ENCODE measurements at places on chromosomes 5 and 9. TPM values are rescaled to one million over a fixed set of nuclear protein-coding genes. Genes with fewer than 3 reads are reported as not detected.

Gene AK1
- total RNA-seq = 62.3 TPM

Gene FAM169A
- total RNA-seq = 3.1 TPM

Gene GARNL3
- 1.6 TPM for total RNA-seq

Gene NUP188
- 87.8 TPM for total RNA-seq

Gene WDR5
- 41.0 TPM for total RNA-seq

DNA sequence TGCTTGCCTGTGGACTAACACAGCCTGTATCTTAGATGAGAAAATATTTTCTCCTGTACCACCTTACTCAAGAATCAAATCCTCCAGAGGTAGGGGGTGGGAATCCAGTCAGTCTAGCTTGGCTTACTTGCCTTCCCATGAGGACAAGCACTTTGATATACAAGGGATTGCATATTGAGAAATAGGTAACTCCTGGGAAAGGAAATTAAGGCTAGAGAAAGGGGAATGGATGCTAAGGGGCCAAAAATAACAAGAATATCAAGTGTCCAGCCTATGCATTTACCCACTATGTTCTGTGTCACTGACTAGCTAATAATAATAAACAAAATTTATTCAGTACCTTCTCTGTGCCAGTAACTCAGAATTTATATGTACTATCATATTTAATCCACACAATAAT lies 21.4 kb upstream of the SNX2 start:
- no peak for DNase-seq

GRCh38 chr5:116084287-116084691 lies 536 bp upstream of the COMMD10 start:
- DNase-seq = peak; percentile 41

- no peak for DNase-seq
These were observed 8.2 kb upstream of the SLC44A1 start for GRCh38 chr9:105236261-105236660.

- no peak for DNase-seq
These were observed 113.9 kb downstream of the WNK2 start for GRCh38 chr9:93297659-93298497.

- DNase-seq = no peak
These were observed 3.7 kb upstream of the NIPAL4 start for GRCh38 chr5:157456301-157456700.

- DNase-seq = peak; percentile 74
These were observed 103.8 kb downstream of the RPS23 start for GRCh38 chr5:82174128-82174918.

- DNase-seq = no peak
These were observed 31.3 kb downstream of the ISL1 start for GRCh38 chr5:51414516-51414915.

DNA sequence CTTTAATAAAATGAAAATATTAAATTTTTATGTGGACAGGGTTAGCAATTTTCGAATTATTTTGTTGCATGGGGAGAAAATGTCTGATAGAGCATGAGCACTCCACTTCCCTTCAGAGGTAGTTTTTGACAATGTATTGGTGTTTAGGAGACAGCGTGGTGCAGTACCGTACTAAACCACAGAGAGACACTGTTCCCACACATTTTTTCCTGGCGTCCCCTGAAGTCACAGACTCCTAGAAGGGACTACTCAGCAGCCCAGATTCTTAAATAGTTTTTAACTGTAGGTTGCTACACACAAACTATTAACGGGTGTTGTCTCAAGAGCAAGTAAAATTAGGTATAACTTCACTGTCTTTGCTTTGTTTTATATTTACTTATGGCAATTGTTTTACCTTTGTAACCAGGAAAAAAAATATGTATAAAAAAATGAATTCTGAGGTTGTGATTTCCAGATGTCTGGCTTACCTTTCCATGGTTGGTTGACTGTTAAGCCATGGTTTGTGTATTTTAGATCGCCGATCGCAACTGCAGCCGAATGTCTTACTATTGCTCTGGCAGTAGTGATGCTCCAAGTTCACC lies 171.2 kb downstream of the DOCK8 start:
- no peak for DNase-seq

DNA sequence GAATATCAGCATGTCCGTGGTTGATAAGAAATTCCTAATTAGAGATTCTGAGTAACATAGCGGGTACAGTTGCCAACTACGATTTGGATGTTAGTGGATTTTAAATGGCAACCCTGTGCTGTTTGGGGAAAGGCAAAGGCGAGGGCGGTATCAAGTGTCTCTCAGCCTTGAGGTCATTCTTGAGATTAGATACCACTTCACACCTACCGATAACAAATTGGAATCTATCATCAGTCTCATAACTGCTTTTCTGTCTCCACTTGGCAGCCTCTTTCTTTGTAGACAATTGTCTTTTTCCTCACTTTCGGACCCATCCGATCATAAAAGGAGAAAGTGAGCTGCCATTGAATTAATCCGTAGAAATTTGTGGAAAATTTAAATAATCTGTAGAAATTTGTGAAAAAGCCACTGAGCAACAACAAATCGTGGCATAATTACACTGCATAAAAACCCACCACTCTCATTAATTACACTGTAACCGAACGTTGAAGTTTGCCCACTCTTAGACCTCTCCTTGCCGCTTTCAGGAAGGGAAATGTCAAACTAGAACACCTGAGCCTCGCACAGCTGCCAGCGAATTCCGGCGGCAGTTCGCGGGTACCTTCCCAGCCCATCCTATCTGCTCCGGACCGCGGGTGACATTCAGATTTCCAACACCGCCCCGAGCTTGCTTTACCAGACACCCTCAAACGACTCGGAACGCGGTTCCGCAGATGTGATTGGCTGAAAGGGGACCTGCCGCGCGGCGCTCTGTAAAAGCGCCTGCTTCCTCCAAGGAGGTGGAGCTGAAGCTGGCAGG lies 849 bp upstream of the RGMB start:
- peak; percentile 42 for DNase-seq

DNA sequence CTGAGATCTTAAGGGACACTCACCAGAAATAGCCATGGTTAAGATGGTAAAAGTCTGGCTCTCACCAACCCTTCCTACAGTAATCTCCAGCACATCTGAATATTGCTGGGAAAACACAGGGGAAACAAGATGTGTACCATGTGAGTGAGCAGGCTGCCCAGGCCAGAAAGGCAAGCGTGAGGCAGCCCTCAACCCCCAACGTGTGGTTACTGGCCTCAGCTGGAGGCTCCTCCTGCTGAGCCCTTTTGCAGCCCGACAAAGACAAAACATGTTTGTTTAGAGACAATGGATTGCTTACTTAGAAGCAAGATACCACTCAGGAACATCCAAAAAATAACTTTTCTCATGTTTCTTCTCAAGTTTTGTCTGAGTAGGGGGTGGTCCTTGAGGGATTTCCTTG lies 16.6 kb downstream of the ZFP62 start:
- DNase-seq = no peak
